Stimulated activated CD4-positive, alpha-beta T cell treated with anti-CD3 and anti-CD28 coated beads, Interleukin-1b, Interleukin-23, amount 100 ng/mL, for 1 hour (primary cell): ENCODE measurements at places on chromosomes 12 and 14.

DNA sequence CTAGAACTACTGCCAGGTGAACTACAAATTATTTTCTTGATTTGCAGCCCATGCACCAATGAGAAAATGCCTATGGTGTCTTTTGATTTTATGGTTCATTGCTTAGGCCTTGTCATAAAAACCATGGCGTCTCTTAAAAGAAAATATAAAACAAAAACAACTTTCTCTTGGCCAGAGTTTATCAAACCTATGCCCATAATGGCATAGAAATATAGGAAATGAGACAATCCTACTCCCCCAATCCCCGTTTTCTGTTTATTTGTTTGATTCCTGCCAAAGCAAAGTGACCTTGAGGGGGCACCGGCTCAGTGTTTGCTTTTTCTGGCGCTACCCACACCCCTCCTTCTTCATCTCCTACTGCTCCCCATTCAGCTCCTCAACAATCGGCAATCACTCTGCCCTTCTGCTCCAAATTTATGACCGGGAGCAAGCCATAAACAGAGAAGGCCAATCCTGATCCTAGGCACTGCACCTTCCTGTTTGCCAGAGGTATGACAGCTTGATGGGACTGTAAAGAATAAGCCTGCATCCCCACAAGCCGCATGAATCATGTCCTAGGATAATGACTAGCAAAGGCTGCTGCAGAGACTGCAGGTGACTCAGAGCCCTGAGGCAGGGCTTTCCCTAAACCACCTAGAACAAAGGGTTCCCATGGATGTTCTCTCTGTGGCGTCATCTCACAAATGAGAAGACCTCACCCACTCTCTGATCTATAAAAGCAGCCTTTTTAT, 874.9 kb downstream of the NRXN3 start:
- DNase-seq = no peak

- no peak for DNase-seq
Observed at GRCh38 chr12:2347844-2348481, 295.2 kb downstream of the CACNA1C start.

- DNase-seq = no peak
Observed at GRCh38 chr12:42608196-42608825, 18.8 kb upstream of the PRICKLE1 start.

DNA sequence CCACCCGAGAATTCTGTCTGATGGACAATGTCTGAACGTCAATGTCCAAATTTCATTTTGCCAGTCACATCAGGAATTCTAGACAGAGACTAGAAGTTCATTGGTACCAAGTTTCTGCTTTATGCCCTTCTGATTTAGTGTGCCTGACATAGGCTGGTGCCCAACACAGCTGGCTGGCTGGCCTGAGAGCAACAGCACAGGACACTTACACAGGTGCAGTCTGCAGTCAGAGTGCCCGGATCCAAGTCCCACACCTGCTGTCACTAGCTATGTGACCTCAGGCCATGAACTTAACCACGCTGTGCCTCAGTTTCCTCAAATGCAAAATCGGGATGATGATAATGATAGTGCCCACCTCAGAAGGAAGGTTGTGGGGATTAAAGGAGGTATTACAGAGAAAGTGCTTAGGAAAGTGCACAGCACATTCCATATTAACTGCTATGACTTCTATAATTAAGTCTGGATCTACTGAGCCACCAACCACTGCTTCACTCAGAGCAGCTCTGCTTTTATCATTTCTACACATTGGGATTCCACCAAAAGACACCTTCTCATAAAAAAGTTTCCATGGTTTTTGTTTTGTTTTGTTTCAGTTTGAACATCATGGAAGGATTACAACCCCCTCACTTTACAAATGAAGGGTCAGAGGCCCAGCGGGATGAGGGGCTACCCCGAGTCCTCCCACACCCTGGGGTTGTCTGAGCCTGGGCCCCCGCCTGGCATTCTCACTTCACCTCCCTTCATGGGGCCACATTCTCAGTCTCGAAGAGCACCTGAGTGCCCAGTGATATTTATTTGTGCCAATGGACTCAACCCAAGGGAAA, 168.8 kb upstream of the BCL2L14 start:
- peak; percentile 14 for DNase-seq

DNA sequence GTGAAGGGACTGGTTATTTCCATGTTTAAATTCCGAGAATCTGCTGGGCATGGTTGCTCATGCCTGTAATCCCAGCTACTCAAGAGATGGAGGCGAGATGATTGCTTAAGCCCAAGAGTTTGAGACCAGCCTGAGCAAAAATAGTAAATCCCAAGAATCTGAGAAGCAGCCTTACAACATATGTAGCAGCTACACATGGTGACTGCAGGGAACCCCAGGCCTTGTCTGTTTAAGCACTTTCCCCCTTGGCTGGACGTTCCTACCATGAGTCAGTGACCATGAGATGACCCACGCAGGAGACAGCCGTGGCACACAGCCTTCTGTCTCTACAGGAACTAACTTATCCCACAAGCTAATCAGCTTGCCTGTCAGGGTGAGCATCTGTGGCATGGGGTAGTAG, 5.5 kb upstream of the SLC24A4 start:
- no peak for DNase-seq

DNA sequence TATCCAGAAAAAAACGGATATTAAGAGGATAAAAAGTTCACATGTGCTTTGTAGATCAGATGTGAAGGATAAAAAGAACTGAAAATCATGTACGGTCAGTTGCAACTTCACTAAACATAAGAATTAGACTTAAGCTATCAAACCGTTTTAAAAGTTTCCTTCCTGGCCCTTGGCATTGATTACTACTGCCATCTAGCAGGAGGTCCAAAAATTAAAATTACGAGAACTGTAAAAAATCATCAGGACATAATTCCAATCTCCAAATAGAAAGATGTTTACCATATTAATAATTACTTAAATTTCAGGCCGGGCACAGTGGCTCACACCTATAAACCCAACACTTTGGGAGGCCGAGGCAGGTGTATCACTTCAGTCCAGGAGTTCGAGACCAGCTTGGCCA, 7.9 kb downstream of the WDR89 start:
- DNase-seq = no peak

DNA sequence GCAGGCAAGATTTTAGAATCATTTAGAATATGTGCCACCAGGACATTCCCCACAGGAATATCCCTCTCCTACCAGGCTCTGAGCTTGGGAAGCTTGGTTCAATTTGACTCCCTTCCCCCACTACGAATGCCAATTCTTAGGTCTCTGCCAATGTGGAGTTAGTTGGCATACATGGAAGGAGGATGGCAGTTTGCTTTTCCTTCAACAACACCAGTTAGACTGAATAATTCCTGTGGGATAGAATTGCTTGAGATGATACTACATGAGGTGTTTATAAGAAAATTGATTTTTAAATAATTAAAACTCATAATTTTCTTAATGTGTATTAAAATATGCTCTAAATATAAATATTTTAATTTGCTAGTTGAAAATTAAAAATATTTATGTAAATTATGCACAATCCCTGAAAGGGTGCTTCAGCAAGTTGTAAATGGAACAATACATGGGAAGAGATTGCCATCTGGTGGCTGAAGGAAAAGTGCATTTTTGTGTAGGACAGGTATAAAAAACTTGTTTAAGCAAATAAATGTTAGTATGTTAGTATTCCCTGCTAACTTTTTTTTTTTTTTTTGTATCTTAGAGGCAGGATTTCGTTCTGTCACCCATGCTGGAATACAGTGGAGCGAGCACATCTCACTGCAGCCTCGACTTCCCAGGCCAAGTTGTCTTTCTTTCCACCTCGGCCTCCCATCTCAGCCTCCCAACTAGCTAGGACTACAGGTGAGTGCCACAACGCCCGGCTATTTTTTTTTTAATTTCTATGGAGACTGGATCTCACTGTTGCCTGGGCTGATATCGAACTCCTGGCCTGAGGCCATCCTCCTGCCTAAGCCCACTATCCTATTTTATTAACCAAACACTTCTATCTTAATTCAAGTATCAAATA, 25.8 kb upstream of the STRAP start:
- no peak for DNase-seq
